ENCODE measurements at places on chromosomes 4 and X.

DNA sequence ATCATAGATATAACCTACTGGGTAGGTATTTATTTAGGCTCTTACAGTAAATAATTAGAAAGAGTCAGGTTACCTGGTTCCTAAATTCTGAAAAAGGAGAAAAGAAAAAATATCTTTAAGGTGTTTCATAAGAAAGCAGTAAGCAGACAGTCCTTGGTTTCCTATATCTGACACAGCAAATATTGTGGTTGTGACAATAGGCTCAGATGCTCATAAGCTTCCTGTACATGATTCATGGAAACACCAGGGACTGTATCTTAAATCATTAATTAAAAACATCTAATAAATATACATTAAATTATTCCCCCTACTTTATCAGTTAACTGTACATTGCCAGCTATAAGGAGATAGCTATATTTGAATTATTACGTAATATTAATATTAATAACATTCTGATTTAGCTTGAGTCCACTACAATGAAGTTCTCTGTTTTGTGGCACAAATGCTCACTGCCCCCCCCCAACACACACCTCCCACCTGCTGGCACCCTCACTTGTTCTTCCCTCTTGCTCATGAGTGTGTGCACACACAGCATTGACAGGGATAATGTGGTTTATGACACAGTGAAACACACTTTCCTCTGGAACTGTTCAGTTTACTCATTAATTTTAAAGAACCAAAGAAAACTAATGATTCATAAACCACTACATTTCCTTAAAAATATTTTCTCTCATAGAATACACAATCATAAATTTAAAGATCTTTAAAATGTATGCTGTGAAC, 187.4 kb downstream of the NR3C2 start:
- DNase-seq = no peak

DNA sequence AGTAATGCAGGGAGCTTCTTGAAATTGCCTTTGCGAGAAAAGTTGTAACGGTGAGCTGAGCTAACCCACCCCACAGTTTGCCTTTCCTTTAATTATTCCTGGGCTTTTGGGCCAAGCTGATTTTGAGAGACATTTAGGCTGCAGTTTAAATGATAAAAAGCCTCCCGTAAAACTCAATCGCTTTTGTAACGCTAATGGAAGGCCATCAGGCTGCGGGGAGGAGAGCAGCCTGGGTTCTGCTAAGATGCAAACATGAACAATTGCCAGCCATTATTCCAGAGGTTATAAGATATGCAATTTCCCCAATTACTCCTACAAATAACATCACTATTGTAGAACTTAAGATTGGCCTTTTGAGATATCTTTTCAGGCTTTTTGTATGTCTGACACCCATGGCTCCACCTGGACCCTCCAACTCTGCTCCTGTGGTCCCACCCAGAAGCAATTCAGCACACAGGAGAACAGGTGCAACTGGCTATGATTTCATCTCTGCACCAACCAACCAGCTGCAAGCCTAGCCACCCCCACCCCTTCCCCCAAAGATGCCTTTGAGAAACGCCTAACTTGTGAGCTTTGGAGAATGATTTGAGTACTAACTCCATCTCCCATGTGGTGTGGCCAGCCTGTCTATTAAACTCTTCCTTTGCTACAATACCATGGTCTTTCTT, 108.2 kb upstream of the FAM9C start:
- DNase-seq = no peak

- no peak for DNase-seq
Observed at GRCh38 chrX:107272431-107272921, 66.1 kb downstream of the DNAAF6 start.

- no peak for DNase-seq
Observed at GRCh38 chr4:88010966-88011365, 3.5 kb downstream of the PKD2 start.

DNA sequence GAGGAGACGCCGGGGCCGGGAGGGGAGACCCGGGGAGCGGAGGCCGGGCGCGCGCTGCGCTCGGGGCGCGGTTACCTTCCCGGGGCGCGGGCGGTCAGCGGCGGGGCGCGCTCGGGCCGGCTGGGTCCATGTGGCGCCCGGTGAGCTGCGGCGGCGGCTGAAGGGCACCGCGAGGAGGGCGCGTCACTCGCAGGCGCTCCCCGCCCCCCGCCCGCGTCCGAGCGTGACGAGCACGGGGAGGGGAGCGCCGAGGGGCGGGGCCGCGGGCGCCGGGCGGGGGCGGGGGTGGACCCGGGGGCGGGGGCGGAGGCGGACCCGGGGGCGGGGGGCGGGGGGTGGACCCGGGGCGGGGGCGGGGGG, at the start of gene CPLX1:
Gene CPLX1, minus strand, starts transcription at position 159 of the 360 bp plus-strand sequence. CDS start 1,607 bp downstream, outside the sequence.
- DNase-seq = no peak

- DNase-seq = no peak
Observed at GRCh38 chr4:112557676-112558411, 41.9 kb upstream of the NEUROG2 start.

GRCh38 chr4:185390941-185391340, 4.8 kb downstream of the LRP2BP start:
- no peak for DNase-seq

- DNase-seq = no peak
Observed at GRCh38 chrX:136028383-136028984, 43.2 kb downstream of the SLC9A6 start.

- DNase-seq = no peak
Observed at GRCh38 chr4:81378386-81378785, 93.3 kb downstream of the RASGEF1B start.

DNA sequence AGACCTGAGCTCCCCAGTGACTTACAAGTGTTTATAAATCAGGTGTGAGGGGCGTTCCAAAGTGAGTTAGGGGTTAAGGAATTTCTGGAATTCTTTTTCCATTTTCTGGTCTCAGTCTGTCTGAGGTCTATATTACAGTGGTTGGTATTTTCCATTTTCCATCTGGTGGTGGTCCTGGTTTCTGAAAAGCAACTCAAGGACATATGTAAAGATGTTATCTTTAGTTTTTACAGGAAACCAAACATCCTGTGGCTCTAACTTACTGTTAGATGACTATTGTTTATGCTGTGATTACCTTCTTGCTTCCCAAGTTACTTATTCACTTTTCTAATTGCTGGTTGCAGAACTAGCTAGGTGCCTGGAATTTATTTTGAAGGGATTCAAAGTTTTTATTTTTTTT, 53.5 kb upstream of the IL21 start:
- no peak for DNase-seq

DNA sequence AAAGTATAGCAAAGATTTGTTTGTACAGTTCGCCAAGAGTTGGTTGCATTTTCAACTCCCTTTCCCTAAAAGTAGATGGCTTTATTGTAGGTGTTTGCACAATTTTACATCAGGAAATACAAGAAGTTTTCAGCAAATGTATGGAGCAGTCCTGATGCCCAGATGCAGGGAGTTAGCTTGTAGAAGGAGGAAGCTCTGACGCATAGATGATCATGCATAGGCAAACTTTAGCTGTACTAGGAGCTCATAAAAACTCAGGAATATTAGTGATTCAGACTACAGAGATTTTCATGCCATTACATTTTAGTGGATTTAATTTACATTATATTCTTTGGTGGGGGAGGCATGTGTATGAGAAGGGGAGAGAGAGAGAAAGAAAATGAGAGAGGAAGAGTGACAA, 62.9 kb downstream of the TMPRSS11D start:
- no peak for DNase-seq

DNA sequence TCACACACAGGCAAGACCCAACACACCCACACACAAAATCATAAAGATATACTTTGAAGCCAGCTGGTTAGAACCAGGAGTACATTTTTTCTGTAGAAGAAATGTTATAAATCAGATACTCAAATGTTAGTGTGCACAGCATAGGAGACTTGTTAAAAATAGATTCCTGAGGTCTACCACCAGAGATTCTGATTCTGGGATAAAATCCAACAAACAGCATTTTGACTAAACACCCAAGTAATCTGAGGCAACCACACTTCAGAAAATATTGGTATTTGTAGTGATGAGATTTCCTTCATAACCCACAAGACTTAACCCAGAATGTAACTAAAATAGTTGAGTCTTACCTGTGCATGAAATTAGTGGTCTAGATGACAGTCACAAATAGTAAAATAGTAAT, 301.8 kb downstream of the HNRNPD start:
- DNase-seq = no peak

- DNase-seq = no peak
Observed at GRCh38 chrX:37846141-37846540, 1.2 kb downstream of the DYNLT3 start.

GRCh38 chrX:124307253-124307907, 25.1 kb upstream of the TEX13D start:
- no peak for DNase-seq

GRCh38 chrX:154131955-154132354, 12.1 kb upstream of the OPN1LW start:
- DNase-seq = no peak

- DNase-seq = no peak
Observed at GRCh38 chrX:123814343-123814742, 45.5 kb upstream of the XIAP start.

DNA sequence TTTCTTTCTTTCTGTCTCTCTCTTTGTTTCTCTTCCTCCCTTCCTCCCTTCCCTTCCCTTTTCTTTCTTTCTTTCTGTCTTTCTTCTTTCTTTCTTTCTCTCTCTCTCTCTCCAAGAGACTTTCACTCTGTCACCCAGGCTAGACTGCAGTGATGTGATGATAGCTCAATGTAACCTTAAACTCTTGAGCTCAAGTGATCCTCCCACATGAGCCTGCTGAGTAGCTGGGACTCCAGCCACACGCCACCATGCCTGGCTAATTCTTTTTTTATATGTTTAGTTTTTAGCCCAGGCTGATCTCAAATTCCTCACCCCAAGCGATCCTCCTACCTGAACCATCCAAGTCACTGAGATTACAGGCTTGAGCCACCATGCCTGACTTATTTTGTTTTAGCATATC, 64.3 kb upstream of the EMCN start:
- no peak for DNase-seq

- DNase-seq = no peak
Observed at GRCh38 chr4:122412547-122412946, 33.7 kb downstream of the ADAD1 start.

DNA sequence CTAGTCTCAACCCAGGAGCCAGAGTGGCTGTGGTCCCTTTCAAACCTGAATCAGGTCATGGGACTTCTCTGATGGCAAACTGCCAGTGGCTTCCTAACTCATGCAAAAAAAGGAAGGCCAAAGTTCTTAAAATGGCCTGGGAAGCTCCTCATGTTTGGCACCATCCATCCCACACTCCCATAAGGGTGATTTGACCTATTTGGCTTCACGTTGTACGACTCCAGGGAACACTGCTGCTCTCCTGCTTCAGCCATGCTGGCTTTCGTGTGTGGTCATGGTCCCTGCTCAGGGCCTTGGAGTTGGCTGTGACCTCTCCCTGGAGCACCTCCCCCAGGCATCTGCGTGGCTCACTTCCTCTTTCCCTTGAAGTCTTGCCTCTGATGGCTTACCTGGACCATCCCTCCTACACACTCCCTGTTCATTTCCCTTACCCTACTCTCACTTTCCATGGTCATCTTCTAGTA, 12.8 kb upstream of the TMSB4X start:
- no peak for DNase-seq

GRCh38 chr4:53890461-53890860, 173.9 kb downstream of the CHIC2 start:
- no peak for DNase-seq

- DNase-seq = no peak
Observed at GRCh38 chr4:170887396-170887795, 797.6 kb upstream of the AADAT start.

GRCh38 chr4:3852309-3852708, 86.1 kb downstream of the ADRA2C start:
- no peak for DNase-seq

DNA sequence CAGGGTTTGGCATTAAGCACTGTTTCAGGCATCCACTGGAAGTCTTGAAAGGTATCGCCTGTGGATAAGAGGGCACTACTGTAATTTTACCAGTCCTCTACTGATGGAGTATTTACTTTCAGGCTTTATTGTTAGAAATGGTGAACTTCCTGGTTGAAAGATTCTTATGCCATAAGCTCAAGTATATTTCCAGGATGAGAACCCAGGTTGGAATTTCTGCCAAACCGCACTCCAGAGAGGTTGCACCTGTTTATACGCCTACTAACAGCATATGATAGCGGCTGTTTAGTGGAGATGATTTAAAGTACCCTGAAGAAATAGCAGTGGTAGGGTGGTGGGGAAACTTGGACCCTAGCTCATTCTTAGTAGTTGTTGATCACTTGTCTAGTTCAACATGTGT, 9.9 kb downstream of the FNIP2 start:
- DNase-seq = peak; percentile 44

DNA sequence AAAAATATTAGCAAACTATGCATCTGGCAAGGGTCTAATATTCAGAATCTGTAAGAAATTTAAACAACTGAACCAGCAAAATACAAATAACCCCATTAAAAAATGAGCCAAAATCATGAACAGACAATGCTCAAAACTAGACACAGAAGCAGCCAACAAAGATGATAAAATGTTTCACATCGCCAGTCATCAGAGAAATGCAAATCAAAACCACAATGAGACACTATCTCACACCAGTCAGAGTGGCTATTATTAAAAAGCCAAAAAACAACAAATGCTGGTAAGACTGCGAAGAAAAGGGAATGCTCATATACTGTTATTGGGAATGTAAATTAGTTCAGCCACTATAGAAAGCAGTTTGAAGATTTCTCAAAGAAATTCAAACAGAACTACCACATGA, 201.3 kb upstream of the CPEB2 start:
- DNase-seq = no peak

- DNase-seq = no peak
Observed at GRCh38 chrX:120301960-120302359, 9.3 kb downstream of the TMEM255A start.

DNA sequence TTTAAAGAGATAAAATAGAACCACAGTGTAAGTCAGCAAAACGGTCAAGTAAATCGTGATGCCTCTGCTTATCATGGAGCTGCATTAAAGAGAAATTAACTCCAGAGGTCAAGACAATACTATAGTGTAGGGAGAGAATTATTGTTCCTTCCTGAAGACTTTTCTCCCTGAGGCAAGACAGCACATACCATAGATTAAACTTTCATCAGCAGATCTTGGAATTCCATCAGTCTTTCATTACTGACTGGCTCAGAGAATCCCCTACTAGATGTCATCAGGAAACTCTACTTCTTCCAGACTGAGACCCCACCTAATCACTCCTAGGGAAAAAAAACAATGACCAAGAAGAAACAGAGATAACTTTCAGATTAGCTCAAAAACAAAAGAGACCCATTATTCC, 131.3 kb downstream of the NSUN7 start:
- no peak for DNase-seq

- DNase-seq = no peak
Observed at GRCh38 chr4:106594291-106594952, 225.8 kb upstream of the GIMD1 start.

- DNase-seq = no peak
Observed at GRCh38 chr4:187550256-187550950, 445.2 kb upstream of the ZFP42 start.

Measured in mucosa of gallbladder (tissue), 1 donor.